ENCODE measurements at places on chromosomes 4 and X.

- DNase-seq, result no peak
Observed at GRCh38 chrX:23202326-23202725, 132.3 kb upstream of the PTCHD1 start.

GRCh38 chrX:73977542-73978169 lies 326.3 kb upstream of the ZCCHC13 start:
- peak; percentile 76 for DNase-seq

- no peak for DNase-seq
Observed at GRCh38 chr4:8467016-8467415, 26.4 kb downstream of the TRMT44 start.

- no peak for DNase-seq
Observed at GRCh38 chr4:89000844-89001360, 56.1 kb downstream of the FAM13A start.

DNA sequence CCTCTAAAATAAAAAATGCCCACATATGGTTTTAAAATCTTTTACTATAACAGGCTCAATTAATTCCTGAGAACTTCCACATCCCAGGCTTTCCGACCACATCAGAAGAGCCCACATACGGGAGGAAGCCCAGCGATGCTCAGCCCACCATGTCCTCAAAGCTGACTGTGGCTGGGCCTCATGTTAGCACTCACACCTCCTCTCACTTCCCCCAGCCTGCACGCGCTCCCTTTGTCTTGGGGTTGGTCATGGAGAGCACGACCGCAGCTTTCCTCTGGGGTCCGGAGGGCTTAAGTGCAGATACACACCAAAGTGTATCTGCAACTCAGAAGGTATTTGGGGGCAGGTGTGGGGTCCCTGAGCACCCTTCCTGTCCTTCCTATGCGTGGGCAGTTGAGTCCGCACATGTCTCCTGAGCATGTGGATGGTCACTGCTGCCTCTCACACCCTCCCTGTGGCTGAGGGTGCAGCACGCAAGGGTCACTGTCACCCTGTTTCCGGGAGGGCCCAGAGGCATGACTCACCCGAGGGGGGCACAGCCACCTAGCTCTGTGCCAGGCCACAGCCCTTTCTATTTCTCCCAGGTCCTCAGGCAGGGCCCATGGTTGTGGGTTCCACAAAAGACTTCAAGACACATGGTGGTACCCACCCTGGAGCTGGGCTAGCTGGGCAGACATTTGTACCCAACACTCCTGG lies 21.2 kb downstream of the WDR1 start:
- DNase-seq, result no peak

DNA sequence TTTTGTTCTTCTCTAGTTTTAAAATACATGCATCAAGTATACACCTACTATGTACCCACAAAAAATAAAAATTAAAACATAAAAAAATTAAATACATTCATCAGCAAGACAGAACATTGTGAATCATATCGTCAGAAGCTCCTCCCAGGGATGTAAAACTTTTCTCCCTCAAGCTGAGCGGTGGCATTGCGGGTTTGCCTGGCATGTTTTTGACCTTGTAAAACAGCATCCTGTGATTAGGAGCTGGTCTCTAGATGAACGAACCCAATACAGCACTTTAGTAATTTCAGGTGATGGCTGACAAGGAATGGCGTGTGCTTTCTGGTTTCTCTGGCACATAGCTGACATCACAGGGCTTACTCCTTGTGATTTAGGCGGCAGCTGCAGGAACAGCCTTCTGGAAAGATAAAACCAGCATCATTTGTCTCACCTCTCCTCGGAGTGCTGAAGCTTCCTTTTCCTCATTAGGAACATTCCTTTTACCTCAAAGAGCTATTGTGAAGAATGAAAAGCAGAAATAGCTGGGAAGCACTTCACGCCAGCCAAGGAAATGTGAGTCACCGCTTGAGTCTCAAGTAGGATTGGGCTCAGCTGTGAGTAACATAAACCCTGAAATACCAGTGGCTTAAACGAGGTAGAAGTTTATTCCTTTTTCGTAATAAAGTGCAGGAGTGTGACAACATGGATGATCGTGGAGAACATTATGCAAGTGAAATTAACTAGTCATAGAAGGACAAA lies 44.3 kb downstream of the NYX start:
- DNase-seq, result no peak

- no peak for DNase-seq
Observed at GRCh38 chr4:55121246-55121645, 4.1 kb downstream of the KDR start.

DNA sequence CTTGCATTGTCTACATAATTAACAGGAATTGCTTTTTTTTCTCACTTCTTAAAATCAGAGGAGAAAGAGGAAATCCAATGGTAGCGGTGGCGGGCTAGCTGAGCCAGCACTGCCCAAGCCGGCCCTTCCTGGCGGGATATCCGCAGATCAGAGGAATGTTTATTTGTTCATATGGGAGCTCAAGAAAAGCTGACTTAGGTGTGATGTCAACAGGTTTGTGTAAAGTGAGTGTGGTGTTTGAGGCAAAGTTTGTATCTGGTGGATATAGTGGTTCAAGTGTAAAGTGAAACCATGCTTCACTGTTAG lies 466 bp upstream of the SLC39A8 start:
- DNase-seq, result no peak

DNA sequence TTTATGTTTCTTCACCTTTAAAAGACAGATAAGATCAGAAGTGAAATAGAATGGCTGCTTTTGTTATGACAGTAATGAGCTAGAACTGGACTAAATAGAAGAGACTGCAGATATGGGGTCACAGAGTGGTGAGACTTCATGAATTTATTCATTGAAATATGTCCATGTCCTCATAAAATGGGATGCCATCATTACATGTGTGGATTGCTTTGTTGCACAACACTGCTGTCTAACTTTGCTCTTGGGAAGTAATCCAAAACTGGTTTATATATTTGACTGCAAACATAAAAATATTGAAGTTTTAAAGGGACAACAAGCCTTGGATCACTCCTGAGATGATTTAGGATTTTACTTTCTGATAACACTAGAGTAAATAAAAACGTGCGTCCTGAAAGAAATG lies 209.2 kb upstream of the FAT4 start:
- DNase-seq, result no peak

GRCh38 chrX:22134681-22135080 lies 102.6 kb downstream of the PHEX start:
- DNase-seq, result no peak

DNA sequence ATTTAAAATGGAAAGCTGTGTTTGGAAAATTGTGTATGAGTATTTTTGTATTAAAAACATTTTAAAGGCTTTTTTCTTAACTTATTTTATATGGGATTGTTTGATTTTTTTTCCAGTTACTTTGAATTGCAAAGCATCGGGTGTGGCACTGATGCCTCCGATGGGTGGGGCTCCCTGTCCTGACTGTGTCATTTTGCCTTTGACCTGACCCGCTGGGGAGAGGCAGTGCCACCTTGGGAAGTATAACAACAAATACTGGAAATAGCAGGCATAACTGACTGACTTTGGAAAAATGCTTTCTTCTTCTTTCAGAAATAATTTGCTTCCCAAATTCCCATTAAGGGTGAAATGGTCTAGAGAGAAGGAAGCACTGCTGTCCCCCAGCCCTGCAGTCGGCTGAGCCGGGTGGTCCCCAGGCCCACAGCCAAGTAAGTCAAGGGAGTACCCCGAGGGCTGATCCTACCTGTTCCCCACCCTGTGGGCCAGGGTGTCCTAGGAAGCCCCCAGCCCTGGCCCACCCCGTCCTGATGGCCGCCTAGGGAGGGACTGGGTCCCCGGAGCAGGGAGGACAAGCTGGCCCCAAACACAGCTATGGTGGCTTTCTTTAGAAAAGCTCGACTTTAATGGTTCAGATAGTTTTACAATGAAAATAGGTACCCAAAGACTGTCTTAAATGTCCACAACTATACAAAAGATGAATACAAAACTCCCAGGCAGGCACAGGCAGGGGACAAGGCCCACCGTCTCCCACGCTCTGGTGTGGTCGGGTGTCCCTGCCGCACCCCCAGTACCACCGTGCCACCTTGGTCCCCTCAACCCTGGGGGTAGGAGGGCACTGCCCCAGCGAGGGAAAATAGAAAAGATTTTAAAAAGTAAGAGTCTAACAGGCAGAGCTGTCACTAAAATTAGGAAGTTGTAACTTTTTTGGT lies 26.4 kb downstream of the NELFA start:
- DNase-seq, result no peak

- no peak for DNase-seq
Observed at GRCh38 chrX:153665726-153666306, 7.8 kb downstream of the PNCK start.

GRCh38 chrX:40157228-40158035 lies 59.7 kb upstream of the BCOR start:
- DNase-seq, result no peak

DNA sequence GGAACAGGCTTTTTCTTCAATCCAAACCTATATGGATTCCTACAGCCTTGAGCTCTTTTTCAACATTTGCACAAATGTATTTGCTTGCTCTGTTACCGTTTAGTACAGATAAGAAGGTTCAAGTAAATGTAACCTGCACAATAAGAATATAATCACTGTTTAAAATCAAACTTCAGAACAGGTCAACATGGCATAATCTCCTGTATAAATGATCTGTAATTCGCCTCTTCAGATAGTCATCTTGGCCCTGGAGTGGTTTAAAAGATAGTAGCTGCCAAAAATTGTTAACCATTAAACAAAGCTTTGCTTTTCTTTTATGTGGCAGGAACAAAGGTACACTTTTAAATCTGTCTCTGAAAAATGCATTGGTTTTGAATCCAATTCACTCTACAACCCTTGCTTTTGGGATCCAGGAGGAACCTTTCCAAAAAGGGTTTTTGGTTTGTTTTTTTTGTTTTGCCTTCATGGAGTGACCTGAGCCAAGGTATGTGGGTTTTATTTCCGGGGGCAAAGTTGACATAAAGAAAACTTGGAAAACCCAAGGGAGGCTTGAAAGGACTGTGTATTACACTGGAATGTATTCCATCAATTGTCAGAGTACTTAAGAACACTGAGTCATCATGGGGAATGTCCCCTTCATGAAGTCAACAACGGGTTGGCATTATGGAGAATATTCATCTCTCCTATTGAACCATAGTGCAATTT lies 210.4 kb upstream of the HCCS start:
- DNase-seq, result no peak

DNA sequence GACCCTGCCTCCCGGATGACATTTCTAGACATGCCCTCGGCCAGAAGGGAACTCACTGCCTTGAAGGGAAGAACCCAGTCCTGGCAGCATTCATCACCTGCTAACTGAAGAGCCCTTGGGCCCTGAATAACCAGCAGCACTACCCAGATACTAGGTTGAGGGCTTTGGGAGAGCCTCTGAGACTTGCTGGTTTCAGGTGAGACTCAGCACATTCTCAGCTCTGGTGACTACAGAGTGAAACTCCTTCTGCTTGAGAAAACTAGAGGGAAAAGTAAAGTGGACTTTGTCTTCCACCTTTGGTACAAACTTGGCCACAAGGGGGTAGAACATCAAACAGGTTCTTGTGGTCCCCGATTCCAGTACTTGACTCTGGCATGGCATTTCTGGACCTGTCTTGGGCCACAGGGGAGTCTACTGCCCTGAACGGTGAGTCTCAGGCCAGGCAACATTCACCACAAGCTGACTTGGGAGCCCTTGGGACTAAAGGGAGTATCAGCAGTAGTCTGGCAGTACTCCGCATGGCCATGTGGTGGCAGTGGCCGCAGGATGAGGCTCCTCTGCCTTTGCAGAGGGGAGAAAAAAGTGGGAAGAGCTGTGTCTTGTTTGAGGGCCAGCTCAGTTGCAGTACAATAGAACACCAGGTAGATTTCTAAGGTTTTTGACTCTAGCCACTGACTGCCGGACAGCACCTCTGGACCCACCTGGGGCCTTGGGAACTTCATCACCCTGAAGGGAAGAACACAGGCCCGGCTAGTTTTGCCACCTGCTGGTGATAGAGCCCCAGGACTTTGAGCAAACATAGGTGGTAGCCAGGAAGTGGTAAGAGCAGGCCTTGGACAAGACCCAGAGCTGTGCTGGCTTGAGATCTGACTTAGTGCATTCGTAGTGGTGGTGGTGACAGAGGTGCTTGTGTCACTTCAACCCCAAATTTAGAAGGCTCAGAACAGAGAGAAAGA lies 414.8 kb downstream of the OPHN1 start:
- DNase-seq, result no peak

GRCh38 chrX:44432641-44433040 lies 89.2 kb upstream of the EFHC2 start:
- DNase-seq, result no peak

- DNase-seq, result no peak
Observed at GRCh38 chr4:6472008-6472386, 417 bp downstream of the PPP2R2C start.

DNA sequence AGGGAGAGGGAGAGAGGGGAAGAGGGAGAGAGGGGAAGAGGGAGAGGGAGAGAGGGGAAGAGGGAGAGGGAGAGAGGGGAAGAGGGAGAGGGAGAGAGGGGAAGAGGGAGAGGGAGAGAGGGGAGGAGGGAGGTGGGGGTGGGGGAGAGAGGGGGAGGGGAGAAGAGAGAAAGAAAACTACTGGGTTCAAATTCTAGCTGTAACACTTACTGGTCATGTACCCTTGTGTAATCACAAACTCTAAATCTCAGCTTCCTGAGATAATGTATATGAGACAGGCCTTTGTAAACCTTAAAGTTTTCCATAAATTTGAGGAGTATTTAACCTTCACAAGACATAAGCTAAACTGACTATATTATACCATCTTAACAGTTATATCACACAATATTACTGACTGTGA lies 109.1 kb downstream of the FGF16 start:
- no peak for DNase-seq

DNA sequence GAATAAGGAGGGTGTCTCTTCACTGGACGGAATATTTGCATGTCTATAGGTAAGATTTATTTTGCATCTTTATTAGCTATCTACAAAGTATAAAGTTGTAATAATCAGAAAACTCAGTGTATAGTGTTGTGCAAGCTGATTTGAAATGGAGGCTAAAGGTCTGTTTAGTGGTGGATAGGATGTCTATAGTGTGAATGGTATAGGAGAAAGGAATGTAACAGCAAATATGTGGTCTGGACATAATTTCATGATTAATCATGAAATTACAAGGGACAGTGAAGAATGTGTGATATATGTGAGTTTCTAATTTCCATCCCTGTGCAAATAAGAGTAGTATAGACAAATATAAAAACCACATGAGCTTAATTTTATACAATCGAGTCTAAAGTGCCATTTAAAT lies 79.3 kb upstream of the CAMK2D start:
- DNase-seq, result no peak
